Amniotic epithelial cell (primary cell): ENCODE measurements at places on chromosomes 3 and 15.

DNA sequence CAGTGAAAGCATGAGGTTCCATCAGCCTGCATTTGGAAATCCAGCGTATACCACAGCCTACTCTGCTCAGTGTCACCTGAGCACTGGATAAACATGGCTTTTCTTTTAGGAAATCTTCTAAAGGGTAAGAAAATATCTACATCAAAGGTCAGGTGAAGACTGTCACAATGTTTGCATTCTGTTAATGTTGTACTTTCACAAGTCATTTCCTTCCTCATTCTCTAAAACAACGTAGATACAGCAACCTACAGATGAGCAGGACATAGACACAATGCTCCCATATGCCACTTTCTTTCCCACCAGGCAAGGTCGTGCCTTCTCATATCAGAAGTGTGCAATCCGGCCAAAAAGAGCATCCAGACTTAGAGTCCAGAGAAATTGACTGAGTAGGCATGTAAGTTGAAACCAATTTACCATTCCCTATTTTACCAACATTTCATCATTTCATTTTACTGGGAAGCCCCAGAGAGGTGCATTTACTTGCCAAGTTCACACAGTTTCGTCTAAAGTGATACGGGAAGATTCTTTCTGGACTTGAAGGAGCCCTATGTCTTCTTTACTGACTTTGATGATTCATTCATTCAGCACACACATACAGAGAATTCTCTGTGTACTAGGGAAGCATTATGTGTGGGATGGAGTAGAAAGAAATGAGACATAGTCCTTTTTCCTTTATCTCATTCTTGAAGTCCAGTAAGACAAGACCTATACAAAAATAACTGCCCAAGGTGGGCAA lies 30.6 kb upstream of the LPP start:
- peak; percentile 54 for DNase-seq

DNA sequence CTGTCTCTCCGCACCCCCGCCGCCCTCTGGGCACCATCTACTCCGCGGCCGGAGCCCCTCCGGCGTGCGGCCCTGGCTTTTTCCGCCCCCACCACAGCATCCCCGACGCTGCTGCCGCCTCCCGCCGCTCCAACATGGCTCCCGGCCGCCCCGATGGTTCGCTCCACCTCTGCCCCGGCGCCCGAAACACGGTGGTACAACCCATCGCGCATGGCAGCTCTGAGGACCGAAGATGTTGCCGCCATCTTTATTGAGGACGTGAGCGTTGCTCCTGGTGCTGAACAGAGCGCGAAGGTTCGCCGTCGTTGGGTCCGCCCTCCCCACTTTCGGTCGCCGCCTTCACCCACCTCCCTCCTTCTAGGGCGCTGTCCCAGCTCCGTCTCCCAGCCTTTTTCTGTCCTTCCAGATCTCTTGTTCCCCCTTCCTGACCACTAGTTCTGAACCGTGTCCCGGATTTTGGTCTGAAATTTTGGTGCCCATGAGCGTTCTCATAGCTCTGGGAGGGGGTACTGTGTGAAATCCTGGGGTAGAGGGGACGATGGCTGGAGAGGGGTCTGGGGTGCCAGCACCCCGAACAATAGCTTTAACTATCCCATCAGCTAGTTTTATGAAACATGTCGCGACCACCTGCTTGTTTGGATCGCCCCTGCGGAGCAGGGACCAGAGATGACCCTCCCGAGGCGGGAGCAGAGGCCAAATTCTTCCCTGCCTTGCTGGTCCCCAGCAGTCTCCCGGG lies at the start of gene CELSR3:
CELSR3 (minus strand) TSS at position 134 of the 736 bp plus-strand sequence. CDS start 252 bp downstream, outside the sequence.
- DNase-seq, result peak; percentile 93

DNA sequence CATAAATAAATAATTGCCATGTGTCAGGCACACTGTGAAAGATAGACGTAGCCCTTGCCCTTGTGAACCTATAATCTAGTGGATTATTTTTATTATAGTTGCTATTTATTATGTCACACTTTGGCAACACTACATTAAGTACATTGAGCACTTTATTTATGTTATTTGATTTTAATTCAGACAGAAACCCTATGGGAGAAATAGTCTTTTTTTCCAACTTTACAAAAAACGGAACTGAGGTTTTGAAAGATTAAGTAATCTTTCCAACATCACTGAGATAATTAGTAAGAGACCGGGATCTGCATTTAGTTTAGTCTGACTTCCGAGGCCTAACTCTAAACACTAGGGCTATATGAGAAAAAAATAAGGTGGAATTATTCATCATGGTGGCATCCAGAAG lies 2.8 kb upstream of the FILIP1L start:
- DNase-seq, result no peak

DNA sequence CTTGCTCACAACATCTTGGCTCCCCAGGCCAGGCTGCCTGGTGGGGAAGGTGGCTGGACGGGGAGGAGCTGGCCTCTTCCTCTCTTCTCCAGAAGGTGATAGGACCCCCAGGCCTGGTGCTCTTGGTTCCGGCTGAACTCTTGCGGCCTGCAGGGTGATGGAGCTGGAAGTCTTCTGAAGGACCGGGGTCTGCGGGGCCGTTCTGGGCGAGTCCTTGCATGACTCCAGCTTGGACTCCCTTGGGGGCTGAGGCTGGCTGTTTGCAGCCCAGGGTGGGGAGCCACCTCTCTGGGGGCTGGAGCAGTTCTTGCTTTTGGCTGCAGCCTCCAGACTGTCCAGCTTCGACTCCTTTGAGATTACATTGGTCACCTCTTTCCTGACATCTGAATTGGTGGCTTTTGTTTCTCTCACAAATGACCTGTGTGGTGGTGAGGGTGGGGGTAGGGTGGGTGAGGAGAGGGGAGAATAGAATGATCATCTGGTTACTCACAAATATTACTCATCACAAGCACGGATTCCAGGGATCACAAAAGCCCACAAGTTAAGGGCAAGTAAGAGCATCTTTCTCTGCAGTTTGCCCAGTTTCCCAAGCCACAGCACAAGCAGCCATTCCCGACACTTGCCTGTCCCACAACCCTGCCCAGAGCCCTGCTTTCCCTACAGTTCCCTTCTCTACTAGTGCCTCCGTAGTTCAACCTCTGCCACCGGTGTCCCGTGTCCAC lies 149.1 kb upstream of the HACD2 start:
- DNase-seq, result peak; percentile 88

DNA sequence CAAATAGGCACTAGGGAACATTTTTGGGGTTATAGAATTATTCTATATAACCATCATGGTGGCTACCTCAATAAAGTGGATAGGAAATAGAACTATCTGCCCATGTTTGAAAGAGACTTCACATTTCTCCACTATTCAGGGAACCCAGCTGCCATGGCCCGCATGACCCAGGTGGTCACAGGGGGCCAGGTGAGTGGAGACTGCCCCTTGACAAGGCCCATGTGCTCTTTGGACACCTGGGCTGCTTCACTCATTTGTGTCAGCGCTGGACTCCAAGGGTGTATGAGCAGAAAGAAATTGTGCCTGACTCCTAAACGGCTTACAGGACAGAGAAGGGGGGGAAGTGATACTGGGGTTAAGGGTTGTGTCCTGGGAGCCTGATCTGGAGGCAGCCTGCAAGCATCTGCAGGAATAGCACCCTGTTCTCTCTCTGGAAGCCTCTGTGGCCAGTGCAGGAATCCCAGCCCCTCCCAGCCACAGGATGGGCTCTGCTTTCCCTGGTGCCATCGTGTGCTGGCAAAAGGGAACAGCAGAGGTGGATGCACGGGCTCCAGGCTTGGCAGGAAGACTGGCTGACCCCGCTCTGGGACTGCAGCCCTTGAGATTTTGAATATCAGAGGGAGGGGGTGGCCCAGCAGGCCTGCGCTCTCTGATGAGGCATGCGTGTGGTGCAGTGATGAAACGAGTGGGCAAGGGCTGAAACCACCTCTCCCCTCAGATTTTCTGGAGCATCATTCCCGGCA lies 9.1 kb upstream of the C3orf22 start:
- no peak for DNase-seq

DNA sequence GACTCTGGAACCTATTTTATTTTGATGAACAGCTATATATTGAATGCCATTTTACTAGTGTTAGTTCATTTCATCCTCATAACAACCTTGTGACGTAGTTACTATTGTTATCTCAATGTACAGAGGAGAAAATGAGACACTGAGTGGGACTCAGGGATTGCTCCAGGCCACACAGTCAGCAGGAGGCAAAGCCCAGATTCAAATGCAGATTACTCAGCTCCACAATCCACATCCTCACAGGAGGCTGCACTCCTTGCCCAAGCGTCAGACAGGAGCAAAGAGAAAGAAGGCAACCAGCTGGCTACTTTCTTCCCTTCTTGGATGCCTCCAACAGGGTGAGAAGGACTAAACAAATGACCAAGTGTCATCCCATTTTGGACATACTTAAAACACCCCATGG lies 92.0 kb upstream of the CCDC54 start:
- peak; percentile 82 for DNase-seq

- DNase-seq, result no peak
Observed at GRCh38 chr3:21682206-21682605, 68.8 kb downstream of the ZNF385D start.
